ENCODE measurements at places on chromosomes 11 and 22.

DNA sequence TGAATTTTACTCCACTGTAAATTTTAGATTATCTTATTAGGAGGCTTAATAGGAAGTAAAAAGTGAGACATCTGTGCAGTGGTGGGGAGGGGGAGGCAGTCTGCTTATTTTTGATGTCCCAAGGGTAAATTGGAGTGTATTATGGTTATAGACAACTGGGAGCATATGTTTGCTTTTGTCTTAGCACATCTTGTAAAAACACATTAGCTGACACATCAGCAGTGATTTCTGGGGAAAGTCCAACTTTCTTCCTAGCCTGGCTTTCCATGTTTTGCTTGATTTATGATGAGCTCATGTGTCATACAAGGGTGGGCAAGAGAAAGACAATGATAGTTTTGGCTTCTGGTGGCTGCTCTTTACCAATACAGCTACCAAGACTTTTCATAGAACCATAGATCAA lies 4.0 kb downstream of the ANO3 start:
- peak; percentile 18 for DNase-seq

GRCh38 chr11:109073032-109073822 lies 348.8 kb upstream of the C11orf87 start:
- no peak for DNase-seq

GRCh38 chr22:42645938-42646568 lies 3.1 kb downstream of the CYB5R3 start:
- no peak for DNase-seq

- peak; percentile 40 for DNase-seq
Measured at GRCh38 chr11:6438979-6439571, 1.7 kb downstream of the HPX start.

Data from astrocyte of the spinal cord (primary cell).